Renal cortex interstitium (tissue), 15 donors: ENCODE measurements at places on chromosomes 7 and 10.
A peak's percentile ranks its signal among the peaks of the same experiment; 100 is the strongest.

- DNase-seq, result no peak
These were observed 301.6 kb downstream of the SNX13 start for GRCh38 chr7:17638727-17639126.

DNA sequence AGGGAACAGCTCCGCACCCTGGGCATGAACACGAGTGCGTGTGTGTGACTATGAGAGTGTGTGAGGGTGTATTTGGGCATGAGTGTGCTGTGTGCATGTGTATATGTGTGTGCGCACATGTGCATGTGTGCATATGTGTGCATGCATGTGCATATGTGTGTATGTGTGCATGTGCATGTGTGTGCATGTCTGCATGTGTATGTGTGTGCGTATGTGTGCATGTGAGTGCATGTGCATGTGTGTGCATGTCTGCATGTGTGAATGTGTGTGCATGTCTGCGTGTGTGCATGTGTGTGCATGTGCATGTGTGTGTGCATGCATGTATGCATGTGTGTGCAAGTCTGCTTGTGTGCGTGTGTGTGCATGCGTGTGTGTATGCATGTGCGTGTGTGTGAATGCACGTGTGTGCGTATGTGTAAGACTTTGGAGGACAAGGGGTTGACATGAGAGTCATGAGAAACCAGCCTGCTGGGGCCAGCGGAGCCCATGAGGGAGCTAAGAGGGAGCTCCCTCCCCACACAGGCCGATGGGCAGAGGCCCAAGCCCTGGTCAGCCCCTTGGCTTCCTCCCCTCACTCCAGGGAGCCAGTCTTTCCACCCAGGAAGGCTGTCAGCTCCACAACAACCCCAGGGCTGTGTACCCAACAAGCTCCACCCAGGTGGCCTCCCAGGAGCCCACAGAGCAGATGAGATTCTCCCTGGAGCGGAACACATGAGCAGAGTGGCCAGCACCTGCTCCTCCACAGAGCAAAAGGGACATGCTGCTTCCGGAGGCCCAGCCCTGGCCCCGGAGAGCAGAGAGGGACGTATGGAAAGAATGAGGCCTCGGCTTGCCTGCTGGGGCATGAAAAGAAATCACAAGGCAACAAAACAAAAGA, 142.5 kb upstream of the PPP2R2D start:
- no peak for DNase-seq

DNA sequence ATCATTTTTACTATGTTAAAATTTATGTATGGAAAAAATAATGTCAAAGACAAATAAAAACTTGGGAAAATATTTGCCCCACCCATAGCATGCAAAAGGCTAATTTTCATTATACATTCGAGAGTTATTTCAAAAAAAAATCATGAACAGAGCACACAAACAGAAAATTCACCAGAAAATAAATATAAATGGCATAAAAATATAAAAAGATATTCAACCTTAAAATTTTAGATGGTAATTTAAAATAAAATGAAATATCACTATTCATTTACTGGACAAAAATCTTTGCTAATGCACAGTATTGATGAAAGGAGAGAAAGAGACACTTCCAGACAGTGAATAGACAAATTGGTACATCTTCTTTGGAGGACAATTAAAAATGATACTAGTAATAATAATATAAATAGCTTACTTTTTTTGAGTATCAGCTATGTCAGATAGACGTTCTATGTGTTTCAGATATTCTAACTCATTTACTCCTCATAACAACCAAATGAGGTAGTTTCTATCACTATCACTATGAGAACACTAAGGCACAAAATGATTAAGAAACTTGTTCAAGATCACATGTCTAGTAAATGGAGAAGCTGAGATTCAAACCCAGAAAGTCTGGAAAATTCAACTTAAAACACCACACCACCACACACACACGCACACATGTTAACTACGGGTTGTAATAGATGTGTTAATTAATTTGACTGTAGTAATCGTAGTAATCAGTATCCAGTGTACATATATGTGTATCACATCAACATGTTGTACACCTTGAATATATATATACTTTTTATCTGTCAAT, 63.0 kb downstream of the CCDC71L start:
- DNase-seq, result no peak

GRCh38 chr10:132616170-132616995, 78.8 kb downstream of the INPP5A start:
- no peak for DNase-seq

- no peak for DNase-seq
These were observed 367.8 kb upstream of the GALNT17 start for GRCh38 chr7:70763961-70764691.

- DNase-seq, result no peak
These were observed 284.6 kb downstream of the KLF6 start for GRCh38 chr10:3500408-3500856.

DNA sequence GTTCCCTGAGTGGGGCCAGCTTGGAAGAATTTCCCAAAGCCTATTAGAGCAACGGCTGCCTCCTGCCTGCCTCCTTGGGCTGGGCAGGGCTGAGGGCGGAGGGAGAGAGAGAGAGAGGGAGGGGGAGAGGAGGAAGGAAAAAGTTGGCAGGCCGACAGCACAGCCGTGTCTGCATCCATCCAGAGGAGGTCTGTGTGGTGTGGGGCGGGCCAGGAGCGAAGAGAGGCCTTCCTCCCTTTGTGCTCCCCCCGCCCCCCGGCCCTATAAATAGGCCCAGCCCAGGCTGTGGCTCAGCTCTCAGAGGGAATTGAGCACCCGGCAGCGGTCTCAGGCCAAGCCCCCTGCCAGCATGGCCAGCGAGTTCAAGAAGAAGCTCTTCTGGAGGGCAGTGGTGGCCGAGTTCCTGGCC, at the start of gene AQP1:
AQP1 (plus strand) TSS at position 293 of the 409 bp plus-strand sequence; CDS start at position 350, 57 bp downstream.
- DNase-seq, result no peak

DNA sequence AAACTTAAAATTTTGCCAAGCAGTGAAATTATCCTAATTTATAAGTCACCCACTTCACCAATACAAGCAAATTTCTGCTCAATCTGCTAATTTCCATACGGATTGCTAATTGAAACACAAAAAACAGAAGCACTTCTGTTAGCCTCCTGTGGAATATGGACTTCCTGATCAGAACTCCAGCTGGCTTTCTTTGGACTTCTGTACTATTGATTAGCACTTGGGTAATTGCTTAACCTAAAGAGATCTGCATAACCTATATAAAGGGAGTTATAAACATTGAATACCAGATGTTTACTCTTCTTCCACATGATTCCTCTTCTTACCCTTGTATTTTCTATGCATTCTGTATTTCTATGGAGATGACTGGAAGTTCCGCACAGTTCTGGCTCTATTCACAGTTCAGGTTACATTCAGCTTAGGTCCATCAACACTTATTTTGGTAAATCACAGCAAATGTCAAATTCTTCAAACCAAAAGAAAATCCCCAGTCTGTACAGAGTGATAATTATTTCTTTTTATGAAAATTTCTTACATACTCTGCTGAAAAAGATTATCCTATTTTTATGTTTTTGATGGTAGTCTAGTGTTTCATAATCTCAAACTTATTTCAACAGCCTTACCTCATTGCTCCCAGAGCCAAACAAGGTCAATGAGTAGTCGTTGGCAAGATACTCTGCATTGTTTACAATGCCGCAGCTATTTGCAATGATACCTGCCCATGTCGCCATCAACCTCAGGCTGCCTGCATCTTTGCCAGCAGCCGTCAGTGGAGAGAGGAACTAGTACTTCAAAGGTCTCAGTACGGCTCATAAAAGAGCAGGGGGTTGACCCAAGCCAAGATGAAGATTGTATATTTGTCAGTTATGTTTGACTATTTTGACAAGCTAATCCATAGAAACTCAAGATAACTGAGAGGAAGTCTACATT, 225.6 kb downstream of the AHR start:
- no peak for DNase-seq

- DNase-seq, result no peak
These were observed 376.5 kb upstream of the PRKCQ start for GRCh38 chr10:6956562-6956961.

DNA sequence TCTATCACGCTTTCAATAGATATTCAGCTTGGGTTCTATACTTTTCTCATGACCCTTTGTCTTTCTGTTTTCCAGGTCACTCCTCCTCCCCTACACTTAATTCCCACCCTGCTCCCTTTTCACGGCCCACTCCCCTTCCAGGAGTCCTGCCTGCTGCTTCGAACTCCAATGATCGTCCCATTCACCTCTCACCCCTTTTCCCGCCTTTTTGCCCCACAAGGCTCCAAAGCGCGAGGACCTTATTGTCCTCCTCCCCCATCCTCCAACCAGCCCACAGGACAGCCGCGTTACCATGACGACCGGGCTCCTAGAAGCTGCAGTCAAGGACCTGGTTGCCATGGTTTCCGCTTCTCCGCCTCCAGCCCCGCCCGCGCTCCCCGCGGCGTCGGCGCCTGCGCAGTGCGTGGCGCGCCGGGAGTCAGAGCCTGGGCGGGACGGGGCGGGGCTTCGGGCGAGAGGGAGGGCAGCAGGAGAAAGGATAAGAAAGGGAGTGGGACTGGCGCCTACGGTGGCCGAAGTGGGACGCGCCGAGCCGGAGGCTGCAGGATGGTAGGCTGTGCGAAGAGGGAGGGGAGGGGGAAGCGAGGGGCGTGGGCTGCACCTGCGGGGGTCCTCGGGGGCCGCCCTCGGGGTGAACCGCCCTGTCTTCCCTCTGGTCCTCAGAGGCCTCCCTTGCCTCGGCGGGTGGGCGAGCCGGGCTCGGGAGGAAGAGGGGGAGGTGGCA, at the start of gene AP1S1:
AP1S1 (plus strand) TSS at position 508 of the 724 bp plus-strand sequence; CDS start at position 547, 39 bp downstream.
- DNase-seq, result peak; percentile 91

DNA sequence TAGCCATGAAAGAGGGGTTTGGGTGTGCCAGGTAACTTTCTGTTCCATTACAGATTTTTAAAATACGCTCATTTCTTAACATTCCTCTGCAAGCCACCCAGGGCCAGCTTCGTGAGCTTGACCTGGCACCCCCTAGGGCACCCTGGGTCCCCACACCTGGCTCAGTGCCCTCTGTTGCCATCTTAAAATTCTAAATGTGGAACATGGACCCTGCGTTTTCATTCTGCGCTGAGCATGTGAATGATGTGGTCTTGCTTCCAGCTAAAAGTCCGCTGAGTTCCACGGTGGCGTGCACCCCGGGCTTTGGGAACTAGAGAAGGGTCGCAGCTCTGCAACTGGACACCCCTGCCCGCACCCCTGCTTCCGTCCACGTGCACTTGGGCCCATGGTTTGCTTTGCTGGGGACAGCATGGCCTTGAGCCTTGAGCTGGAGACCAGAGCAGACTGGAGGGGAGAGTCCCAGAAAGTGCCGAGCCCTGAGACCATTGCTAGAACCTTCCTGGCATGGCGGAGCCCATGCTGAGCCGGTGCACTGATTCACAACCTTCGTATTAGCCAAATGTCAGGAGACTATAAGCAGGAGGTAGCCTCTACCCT, 91.1 kb downstream of the RGS10 start:
- no peak for DNase-seq

GRCh38 chr10:31467791-31468535, 148.9 kb downstream of the ZEB1 start:
- no peak for DNase-seq

DNA sequence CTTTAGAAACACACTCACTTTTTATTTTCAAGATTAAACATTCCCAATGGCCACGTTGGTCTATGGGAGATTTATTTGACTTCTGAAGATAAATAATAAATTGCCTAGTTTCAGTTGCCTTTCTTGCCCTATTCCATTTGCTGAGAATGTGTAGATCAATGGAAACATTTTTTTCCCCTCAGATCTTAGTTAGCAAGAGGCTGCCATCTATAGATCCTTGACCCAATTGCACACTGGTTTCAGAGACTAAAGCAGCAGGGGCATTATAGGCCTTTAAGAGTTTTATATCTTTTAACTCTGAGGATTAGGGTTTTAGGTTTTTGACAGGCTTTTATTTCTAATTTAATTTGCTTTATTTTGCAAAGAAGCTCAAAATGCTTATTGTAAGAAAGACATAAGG, 163.2 kb upstream of the GPR26 start:
- no peak for DNase-seq

DNA sequence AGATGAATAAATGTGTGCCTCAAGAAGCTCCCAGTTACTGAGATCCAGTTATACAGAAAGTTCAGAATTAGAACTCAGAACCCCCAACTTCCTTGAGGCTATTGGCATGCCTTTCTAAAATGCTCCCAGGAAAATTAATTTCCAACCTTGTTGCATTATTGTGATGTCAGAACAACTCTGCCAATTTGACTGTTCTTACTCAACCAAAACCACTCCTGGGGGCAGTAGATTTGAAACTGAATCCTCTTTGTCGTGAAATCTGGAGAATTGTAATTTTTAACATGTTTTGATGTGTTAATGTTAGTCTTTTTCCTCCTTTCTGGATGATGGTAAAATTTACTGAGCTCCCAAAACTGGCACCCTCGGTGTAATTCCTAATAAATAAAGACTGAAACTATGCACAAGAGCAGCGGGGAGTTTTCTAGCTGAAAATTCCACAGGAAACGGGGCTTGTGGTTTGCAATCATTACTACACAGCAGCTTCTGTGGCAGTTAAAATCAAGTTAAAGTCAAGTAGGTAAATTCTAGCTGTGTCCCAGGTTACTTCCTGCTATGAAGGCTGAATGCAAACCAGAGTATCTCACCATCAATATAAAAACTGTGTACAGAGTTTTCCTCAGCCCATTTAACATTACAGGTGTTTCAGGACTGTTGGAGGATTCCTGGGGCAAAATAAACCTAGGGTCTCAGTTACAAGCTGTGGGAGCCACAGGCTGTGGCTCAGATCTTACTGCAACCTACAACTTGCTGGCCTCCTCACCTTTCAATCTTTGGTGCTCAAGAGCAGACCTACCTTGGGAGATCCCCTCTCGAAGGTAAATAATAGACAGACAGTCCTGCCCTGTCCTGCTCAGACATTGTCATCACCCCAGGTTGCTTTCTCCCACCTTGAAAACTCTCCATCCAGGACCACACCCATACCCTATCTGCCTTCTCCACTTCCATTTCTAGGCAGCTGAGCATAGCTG, 156.3 kb upstream of the KMT2E start:
- no peak for DNase-seq

- DNase-seq, result no peak
These were observed 64.4 kb upstream of the ARID5B start for GRCh38 chr10:61836888-61837754.

GRCh38 chr7:152579070-152579469, 96.9 kb downstream of the XRCC2 start:
- no peak for DNase-seq

DNA sequence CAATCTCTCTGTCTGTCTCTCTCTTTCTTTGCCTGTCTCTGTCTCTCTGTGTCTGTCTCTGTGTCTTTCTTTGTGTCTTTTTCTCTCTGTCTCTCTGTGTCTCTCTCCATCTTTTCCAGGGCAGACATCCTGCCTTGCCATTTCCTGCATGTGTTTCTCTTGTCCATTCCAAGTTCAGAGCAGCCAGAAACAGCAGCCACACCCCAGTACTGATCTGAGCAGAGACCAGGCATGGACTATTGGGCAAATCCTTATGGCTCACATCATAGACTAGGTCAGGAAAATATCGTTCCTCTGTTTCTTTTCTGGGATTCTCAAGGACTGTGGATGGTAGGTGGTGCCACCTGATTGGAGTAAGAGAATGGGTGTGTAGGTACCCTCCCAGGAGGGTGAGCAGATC, 95.8 kb downstream of the RAMP3 start:
- DNase-seq, result no peak

DNA sequence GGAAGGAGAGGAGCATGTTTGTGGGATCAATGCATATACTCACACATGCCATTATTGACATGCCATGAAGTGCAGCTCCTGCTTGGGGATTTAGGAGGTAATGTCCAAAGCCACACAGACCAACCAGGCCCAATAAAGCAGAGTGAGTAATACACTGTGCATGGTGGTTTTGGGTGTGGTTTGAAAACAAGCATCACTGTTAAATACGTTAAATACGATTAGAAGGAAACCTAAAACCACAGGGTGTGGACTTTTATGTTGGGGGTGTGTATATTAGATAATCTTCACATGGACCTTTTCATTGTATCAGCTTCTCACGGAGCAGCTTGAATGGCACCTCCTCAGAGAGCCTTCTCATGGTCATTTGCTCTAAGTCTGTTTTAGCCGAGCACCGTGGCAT, 10.4 kb upstream of the EIF3A start:
- no peak for DNase-seq
